Cerebellar nuclear complex (tissue), 1 donor: ENCODE measurements at places on chromosomes 12 and 14.
A peak's percentile ranks its signal among the peaks of the same experiment; 100 is the strongest.

DNA sequence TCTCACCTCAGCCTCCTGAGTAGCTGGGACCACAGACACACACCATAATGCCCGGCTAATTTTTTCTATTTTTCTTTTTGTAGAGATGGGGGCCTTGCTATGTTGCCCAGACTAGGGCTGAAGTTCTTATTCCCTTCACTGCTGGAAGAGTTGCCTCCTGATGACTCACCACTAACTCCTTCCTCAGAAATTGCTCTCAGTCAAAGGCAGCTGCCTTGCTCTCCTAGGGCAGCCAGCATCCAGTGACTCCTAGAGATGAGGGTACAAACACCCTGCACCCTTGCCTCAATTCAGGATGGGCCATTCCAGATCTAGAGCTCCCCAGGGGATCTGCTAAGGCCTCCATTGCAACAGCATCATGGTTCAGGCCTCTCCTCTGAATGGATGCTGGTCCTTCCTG is 54.0 kb upstream of the RASSF8 start:
- no peak for DNase-seq

GRCh38 chr12:94900496-94900895 is 103.0 kb downstream of the NDUFA12 start:
- no peak for DNase-seq

DNA sequence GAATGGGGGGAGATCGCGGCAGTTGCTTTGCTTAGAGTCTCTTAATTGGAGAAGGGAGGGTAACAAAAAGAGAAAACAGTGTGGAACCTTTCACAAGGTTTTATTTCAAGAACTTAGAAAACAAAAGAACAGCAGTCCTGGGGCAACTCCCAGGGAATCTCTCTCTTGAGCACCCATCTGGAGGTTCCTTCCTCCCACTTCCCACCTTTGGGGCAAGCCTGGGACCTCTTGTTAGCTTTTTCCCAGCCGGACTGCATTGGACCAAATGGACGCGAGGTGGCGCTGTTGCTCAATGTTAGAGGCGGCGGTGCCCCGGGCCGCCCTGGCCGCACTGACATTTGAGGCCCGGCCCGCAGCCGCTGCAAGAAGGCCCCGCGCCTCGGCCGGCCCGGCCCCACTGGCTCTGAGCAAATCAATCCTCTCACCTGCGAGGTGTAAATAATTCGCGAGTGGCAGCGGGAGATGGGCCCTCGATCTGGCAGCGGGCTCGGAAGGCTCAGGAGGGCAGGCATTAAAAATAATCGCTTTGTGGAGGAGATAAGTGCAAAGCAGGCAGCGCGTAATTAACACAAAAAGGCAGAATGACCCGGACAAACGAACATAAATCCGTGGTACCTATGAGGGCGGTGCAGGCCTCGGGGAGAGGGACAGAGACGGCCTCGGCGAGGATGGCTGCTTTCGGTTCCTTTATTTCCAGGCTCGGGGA is 2.8 kb upstream of the HOXC8 start:
- DNase-seq: peak; percentile 25

DNA sequence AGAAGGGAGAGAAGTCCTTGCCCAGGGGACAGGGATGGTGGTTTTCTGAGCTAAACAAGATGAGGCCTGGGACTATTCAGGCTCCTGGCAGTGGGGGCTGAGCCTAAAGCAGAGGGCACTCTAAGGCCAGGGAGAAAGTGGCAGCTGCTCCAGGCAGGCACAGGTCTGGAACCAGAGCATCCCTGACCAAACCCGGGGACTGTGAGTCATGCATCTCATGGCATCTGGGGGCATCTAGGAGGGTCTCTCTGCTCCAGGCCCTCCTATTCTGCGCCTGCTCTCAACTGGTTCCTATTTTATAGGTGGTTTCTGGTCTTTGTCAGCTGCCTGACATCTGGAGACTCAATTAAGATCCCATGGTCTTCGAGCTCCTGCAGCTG is 11.6 kb downstream of the KRT7 start:
- no peak for DNase-seq

GRCh38 chr14:68266998-68267397 is 447.4 kb downstream of the RAD51B start:
- DNase-seq: no peak

DNA sequence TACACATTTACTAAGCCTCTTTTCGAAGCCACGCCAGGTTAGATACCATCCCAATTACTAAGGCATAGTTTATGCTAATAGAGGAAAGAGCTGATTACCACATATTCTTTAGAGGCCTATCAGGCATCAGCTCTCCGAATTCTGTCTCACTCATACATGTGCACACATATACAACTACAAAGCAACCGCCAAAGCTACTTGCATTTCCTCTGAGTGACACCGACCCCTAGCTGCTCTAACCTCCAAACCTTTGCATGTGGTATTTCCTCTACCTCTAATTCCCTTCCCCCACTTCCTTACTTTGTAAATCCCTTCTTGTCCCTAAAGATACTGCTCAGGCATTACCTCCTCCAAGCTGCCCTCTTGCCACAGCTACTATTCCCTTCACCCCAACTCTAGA is 107.2 kb downstream of the DUSP6 start:
- DNase-seq: no peak

GRCh38 chr12:19575337-19576243 is 136.3 kb downstream of the AEBP2 start:
- DNase-seq: no peak

- no peak for DNase-seq
Observed at GRCh38 chr14:73426877-73427276, 31.5 kb downstream of the NUMB start.

GRCh38 chr12:91663310-91663709 is 480.7 kb upstream of the DCN start:
- DNase-seq: no peak

- no peak for DNase-seq
Observed at GRCh38 chr12:5506821-5507231, 74.9 kb downstream of the NTF3 start.

- DNase-seq: no peak
Observed at GRCh38 chr14:29410581-29410980, 517.1 kb downstream of the PRKD1 start.

- DNase-seq: no peak
Observed at GRCh38 chr12:55711786-55712553, 3.9 kb upstream of the BLOC1S1 start.

- DNase-seq: no peak
Observed at GRCh38 chr14:90522571-90523191, 125.9 kb downstream of the CALM1 start.

GRCh38 chr14:92323916-92324818 is 1.2 kb downstream of the SLC24A4 start:
- DNase-seq: no peak

GRCh38 chr12:12683725-12684124 is 12.3 kb downstream of the GPR19 start:
- DNase-seq: peak; percentile 79

DNA sequence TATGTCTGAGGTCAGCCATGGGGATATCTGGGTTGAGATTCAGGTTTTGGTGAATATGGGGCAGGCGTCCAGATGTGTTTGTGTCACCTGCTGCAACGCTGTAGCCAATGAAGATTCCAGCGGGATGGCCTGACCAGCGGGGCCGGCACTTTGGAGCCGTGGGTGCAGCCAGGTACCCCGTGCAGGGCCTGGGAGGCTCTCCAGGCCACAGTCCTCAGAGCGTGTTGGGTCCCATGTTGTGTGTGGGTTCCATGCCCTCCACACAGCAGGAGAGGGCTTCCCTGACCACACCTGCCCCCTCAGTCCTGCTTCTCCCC is 2.8 kb upstream of the TEX22 start:
- no peak for DNase-seq

GRCh38 chr12:32000373-32001005 is 41.3 kb downstream of the RESF1 start:
- no peak for DNase-seq
